ENCODE measurements at places on chromosomes 4 and X. TPM values are rescaled to one million over a fixed set of nuclear protein-coding genes. Genes with fewer than 3 reads are reported as not detected.

PCDH7 gene
- 0.06 TPM for total RNA-seq

TMEM150C gene
- total RNA-seq, result 1.3 TPM

PPP4R3C gene
- total RNA-seq, result not detected

SLC2A9 gene
- total RNA-seq, result 0.48 TPM

ZCCHC18 gene
- not detected for total RNA-seq

USP26 gene
- not detected for total RNA-seq

DCAF16 gene
- 7.5 TPM for total RNA-seq

CFI gene
- total RNA-seq, result 0.61 TPM

RAPGEF2 gene
- total RNA-seq, result 8.3 TPM
